Gastrocnemius medialis (tissue), 4 donors: ENCODE measurements at places on chromosomes 1 and 21. TPM values are rescaled to one million over a fixed set of nuclear protein-coding genes. Genes with fewer than 3 reads are reported as not detected.
A peak's percentile ranks its signal among the peaks of the same experiment; 100 is the strongest.

DNA sequence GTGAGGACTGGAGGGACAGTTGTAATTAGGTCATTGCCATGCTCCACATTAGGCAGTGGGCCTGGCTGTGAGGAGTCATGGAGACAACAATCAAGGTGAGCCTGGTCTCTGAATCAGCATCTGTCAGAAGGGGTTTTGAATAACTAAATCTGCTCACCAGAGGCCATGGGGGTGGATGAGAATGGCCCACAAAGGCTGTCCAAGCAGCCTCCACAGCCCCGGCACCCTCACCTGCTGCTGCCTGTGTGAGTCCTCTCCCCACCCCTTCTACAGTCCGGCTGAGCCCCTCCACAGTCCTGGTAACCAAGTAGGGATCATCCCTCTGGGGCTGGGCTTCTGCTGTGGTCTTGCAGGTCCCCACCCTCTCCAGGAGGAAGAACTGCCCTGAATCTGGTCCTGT lies 2.3 kb downstream of the DPT start:
- H3K4me3 ChIP-seq, result no peak overlapping the region
- peaks cover 15% of the 10 kb centered on the region for H3K4me1 ChIP-seq
- H3K36me3 ChIP-seq, result no peaks in the 10 kb centered on the region
- no peaks in the 10 kb centered on the region for H3K27me3 ChIP-seq
- no peak overlapping the region for H3K27ac ChIP-seq

Gene GPR3
- 0.35 TPM for total RNA-seq

Gene RPE65
- total RNA-seq, result not detected

DNA sequence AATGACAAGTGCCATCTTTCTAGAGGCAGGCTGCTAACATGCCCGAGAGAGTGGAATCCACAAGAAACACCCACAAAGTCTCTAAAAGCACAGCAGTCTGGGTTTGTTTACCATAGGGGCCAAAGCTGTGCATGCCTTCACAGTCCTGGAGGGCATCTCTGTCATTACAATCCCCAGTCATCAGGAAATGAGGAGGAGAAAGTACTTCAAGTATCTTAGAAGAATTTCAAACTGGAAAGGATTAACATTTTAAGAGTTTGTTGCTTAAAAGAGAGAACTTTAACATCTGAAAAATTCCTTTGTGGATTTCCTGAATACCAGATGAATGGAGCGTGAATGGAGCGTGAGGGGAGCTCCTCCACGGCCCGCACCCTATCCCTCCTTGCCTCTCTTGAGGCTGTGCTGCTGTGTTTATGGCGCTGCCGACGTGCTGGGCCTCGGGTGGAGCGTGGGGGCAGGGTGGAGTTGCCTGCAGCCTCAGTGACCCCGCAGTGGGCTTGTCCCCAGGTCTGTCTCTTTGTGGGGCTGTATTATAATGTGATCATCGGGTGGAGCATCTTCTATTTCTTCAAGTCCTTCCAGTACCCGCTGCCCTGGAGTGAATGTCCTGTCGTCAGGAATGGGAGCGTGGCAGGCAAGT lies 23.3 kb downstream of the SLC6A17 start:
- H3K4me1 ChIP-seq, result no peaks in the 10 kb centered on the region
- DNase-seq, result no peak
- H3K36me3 ChIP-seq, result no peaks in the 10 kb centered on the region
- no peaks in the 10 kb centered on the region for H3K27me3 ChIP-seq
- H3K4me3 ChIP-seq, result no peak overlapping the region

GRCh38 chr1:20119347-20119746 lies at the start of gene PLA2G2D:
Gene PLA2G2D (minus strand): TSS chr1:20119536. CDS start chr1:20119498, 38 bp downstream.
- H3K36me3 ChIP-seq, result no peaks in the 10 kb centered on the region
- DNase-seq, result no peak
- H3K4me1 ChIP-seq, result no peaks in the 10 kb centered on the region
- no peak within 1 kb of the TSS for H3K27ac ChIP-seq

DNA sequence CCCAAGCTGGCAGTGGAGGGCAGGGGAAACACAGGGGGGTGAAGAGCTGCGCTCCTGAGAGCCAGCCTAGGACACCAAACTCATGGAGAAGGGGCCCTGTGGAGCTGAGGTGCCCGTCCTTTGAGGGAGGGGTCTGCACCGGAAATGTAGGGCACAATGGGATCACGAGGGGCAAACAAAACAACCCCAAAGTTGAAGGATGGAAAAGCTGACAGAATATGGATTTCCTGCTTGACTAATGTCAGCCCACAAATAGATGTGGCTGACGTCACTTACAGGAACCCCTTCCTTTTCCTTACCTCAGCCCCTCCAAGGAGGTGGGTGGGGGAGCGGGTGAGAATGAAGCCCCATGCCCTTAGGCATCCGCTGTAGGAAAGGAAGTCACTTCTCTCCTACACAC lies 110.9 kb downstream of the KCNN3 start:
- no peaks in the 10 kb centered on the region for H3K27me3 ChIP-seq
- DNase-seq, result no peak
- no peaks in the 10 kb centered on the region for H3K36me3 ChIP-seq
- H3K4me1 ChIP-seq, result no peaks in the 10 kb centered on the region

DNA sequence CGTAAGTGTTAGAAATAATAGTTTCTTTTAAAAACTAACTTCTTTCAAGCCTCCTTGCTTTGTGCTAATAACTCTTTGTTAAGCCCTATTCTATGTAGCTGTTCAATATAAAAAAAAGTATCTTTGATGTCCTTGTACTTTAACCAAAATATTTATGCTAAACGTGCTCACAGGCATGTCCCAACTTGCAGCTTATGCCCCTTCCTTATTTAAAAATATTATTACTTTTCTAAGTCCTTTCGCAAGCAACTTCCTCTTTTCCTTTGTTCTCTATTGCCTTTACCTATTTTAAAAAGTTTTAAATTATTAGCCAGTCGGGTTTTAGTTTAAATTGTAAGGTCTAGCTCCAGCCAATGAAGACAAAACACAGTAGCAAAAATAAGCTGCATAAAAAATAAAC lies 43.4 kb upstream of the NBPF3 start:
- DNase-seq, result no peak
- H3K27ac ChIP-seq, result no peak overlapping the region
- H3K4me3 ChIP-seq, result no peak overlapping the region
- H3K36me3 ChIP-seq, result no peaks in the 10 kb centered on the region
- no peaks in the 10 kb centered on the region for H3K27me3 ChIP-seq
- H3K4me1 ChIP-seq, result no peaks in the 10 kb centered on the region

DNA sequence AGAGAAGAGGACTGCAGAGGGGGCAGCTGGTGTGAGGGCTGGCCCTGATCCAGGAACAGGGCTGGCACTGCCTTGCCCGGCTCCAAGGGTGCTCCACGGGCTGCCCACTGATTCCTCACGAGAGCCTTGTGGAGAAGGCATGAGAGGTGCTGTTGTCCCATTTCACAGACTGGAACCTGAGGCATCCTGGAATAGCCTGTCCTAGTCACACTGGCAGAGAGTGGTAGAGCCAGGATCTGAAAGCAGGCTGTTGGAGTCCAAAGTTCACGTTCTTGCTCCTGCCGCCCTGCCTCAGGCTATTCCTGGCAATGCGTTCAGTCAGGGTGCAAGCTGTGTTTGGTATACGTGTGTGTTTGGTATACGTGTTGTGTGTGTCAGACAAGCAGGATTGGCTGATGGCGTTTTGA lies 1.8 kb downstream of the RER1 start:
- DNase-seq, result no peak
- H3K4me1 ChIP-seq, result peaks cover 33% of the 10 kb centered on the region
- no peak overlapping the region for H3K27ac ChIP-seq
- no peaks in the 10 kb centered on the region for H3K36me3 ChIP-seq
- no peaks in the 10 kb centered on the region for H3K27me3 ChIP-seq
- no peak overlapping the region for H3K4me3 ChIP-seq

DNA sequence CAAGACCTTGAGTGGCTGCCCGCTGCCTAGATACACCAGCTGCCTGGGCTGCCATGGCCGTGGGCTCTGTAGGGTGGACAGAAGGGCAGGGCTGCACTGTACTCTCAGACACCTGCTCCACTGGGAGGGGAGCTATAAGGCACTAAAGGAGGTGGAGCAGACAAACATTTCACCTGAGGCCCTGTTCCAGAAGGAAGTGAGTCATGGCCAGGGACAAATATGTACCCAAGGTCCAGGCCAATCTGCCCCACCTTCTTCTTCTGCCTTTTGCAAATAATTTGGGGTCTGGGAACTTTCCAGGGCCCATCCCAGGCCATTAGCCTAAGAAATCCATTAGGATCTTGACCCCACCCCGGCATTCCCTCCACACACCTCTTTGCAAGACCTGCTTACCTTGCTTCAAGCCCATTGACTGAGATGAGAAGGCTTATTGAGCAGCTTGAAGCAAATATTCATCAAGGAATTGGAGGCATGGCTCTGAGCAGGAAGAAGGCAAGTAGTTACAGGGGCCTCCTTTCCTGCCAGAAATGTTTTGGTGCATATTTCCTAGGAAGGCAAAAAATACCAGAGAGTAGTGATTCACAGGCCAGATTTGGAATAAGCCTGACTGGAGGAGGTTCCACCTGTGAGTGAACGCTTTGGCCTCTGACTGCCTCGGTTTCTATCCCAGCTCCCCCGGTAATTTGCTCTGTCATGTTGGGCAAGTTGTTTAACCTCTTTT lies at the start of gene CAPN8:
Gene CAPN8, minus strand, starts transcription at position 110 of the 721 bp plus-strand sequence. Its CDS starts 55 bp downstream, at position 55.
- H3K27me3 ChIP-seq, result no peaks in the 10 kb centered on the region
- no peak within 1 kb of the TSS for H3K4me3 ChIP-seq
- H3K4me1 ChIP-seq, result no peaks in the 10 kb centered on the region
- H3K36me3 ChIP-seq, result no peaks in the 10 kb centered on the region

- no peak overlapping the region for H3K4me3 ChIP-seq
- no peaks in the 10 kb centered on the region for H3K27me3 ChIP-seq
- no peak overlapping the region for H3K27ac ChIP-seq
- DNase-seq, result no peak
- peaks cover 68% of the 10 kb centered on the region for H3K4me1 ChIP-seq
- no peaks in the 10 kb centered on the region for H3K36me3 ChIP-seq
These were observed 7.0 kb downstream of the CAPZB start for GRCh38 chr1:19478322-19478721.

- DNase-seq, result no peak
- H3K27ac ChIP-seq, result no peak overlapping the region
- no peaks in the 10 kb centered on the region for H3K4me1 ChIP-seq
- H3K4me3 ChIP-seq, result no peak overlapping the region
These were observed 325.2 kb upstream of the NRIP1 start for GRCh38 chr21:15390049-15390448.

Gene SLC9C2
- total RNA-seq, result not detected

DNA sequence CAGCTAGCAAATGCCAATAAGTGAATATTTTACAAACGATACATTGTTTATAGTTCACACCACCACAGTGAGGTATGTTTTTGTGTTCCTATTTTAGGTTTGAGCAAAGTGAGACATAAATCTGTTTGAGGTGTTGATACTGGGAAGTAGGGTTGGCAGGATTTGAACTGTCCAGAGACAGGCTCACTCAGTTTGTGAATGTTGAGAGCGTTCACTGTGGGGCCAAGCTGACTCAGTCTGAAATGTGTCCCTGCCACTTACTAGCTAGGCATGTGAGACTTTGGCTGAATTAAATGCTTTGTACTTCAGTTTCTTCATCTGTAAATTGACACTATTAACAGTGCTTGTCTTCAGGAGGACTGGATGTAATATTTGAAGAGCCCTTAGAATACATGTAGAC lies 35.1 kb downstream of the DIRAS3 start:
- H3K27me3 ChIP-seq, result no peaks in the 10 kb centered on the region
- no peaks in the 10 kb centered on the region for H3K4me1 ChIP-seq
- H3K4me3 ChIP-seq, result no peak overlapping the region
- H3K36me3 ChIP-seq, result no peaks in the 10 kb centered on the region
- no peak overlapping the region for H3K27ac ChIP-seq

DNA sequence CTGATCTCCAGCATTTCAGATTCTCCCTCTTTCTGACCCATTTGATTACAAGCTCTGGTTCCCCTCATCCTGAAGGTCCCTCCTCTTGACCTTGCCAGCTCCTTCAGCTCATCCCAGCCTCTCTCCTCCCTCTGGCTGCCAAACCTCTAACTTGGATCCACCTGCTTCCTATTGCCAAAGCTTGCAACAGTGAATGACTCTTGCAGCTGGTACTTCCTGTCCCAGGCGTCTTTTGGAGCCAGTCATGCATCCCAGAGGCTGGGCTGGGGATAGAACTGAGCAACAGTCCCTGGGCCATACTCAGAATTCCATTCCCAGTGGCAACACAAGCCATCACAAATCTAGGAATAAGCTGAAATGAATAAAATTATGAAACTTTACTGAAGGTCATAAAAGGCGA lies 27.7 kb upstream of the SPOCD1 start:
- H3K4me3 ChIP-seq, result no peak overlapping the region
- no peak overlapping the region for H3K27ac ChIP-seq
- no peaks in the 10 kb centered on the region for H3K36me3 ChIP-seq
- DNase-seq, result peak; percentile 11
- H3K4me1 ChIP-seq, result no peaks in the 10 kb centered on the region

DNA sequence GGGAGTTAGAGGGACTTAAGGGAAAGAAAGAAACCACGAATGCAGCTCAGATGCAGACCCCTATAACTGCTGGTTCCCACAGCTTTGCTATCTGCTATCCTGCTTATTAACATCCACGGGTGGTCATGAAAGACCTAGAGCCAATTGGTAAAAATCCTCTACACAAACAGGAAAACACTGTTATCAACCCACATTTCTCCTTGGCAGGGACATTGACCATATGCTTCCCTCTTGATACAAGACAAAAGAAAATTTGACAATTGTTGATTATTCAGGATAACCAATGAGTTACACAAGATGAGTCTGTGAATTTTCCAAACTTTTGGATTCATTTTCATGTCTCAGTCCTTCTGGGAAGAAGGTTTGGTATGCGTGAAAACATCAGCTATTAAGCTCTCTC lies 90.4 kb downstream of the TIAM1 start:
- no peaks in the 10 kb centered on the region for H3K36me3 ChIP-seq
- H3K4me3 ChIP-seq, result no peak overlapping the region
- H3K4me1 ChIP-seq, result no peaks in the 10 kb centered on the region
- no peak for DNase-seq
- no peaks in the 10 kb centered on the region for H3K27me3 ChIP-seq
- no peak overlapping the region for H3K27ac ChIP-seq

Gene CD1D
- total RNA-seq, result 0.82 TPM

- H3K27me3 ChIP-seq, result no peaks in the 10 kb centered on the region
- H3K4me3 ChIP-seq, result no peak overlapping the region
- H3K27ac ChIP-seq, result no peak overlapping the region
- no peaks in the 10 kb centered on the region for H3K4me1 ChIP-seq
These were observed 1573.0 kb upstream of the PRMT6 start for GRCh38 chr1:105483436-105483835.

- no peak overlapping the region for H3K4me3 ChIP-seq
- no peak overlapping the region for H3K27ac ChIP-seq
- no peaks in the 10 kb centered on the region for H3K4me1 ChIP-seq
- H3K27me3 ChIP-seq, result no peaks in the 10 kb centered on the region
These were observed 301.7 kb upstream of the VAMP3 start for GRCh38 chr1:7469255-7469938.

GRCh38 chr1:82979593-82980236 lies 1019.2 kb downstream of the TTLL7 start:
- no peak overlapping the region for H3K27ac ChIP-seq
- no peak for DNase-seq
- H3K36me3 ChIP-seq, result no peaks in the 10 kb centered on the region
- H3K4me3 ChIP-seq, result no peak overlapping the region
- H3K4me1 ChIP-seq, result no peaks in the 10 kb centered on the region
- H3K27me3 ChIP-seq, result no peaks in the 10 kb centered on the region

DNA sequence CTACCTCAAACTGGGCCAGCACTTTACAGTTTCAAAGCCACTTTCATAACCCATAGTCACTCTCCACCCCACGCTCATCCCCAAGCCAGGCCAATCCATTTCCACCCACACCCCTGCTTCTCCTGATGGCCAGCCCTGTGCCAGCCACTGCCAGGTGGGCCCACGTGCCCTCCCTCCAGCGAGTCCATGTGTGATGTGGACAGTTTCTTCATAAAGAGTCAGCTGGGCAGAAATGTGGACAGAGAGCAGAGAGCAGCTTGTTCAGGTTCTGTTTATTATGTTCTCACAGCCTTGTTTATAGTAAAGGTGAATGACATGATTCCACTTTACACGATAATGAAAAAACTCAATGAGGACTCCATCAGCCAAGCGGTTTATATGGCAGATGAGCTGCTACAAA lies 37.4 kb upstream of the RGS16 start:
- no peaks in the 10 kb centered on the region for H3K27me3 ChIP-seq
- H3K4me3 ChIP-seq, result no peak overlapping the region
- no peak for DNase-seq
- H3K4me1 ChIP-seq, result no peaks in the 10 kb centered on the region
- no peaks in the 10 kb centered on the region for H3K36me3 ChIP-seq
